Astrocyte of the cerebellum (primary cell): ENCODE measurements at places on chromosomes 7 and 10.

DNA sequence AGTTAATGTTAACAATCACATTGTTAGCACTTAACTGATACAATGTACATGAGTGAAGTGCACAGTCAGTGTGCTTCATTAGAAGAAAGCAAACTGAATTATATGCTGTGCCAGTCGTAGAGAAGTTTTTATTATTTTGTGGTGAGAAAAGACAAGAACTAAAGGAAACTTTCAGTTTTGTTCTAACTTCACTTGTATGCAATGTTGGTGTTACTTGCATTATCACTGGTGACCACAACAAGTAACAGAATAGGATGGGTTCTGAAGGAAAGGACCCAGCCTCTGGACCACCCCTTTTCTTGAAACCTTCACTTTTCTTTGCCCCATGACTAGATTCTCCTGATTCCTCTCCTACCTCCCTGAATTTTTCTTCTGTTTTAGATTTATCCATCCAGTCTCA lies 123.3 kb upstream of the GAD2 start:
- no peak for DNase-seq

DNA sequence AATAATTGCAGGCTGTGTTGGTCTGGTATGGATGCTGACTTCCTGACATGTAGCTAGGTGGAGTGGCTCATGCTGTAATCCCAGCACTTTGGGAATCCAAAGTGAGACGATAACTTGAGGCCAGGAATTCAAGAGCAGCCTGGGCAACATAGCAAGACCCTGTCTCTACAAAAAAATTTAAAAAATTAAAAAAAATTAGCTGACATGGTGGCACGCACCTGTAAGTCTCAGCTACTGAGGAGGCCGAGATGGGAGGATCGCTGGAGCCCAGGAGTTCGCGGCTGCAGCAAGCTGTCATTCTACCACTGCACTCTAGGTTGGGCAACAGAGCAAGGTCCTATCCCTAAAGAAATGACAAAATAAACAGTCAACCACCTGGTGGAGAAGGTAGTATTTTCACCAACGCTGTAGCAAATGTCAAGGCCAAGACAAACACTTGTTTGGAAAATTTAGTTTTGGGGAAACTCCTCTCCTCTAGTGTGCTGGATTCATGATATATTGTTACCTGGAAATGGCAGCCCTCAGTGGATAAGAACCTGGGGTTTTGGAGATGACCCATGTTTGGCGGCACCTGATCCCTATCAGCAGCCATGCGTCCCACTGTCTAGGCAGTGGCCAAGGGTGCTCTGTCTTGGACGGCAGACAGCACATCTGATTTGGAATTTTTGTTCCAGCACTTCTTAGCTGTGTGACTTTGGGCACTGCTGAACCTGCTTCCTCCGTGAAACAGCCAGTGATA lies 29.5 kb downstream of the CUX1 start:
- DNase-seq = no peak

GRCh38 chr10:11742779-11743298 lies 657 bp downstream of the ECHDC3 start:
- no peak for DNase-seq

- no peak for DNase-seq
Measured at GRCh38 chr7:10138087-10138854, 835.4 kb upstream of the PHF14 start.

GRCh38 chr10:102863660-102864059 lies 5.6 kb upstream of the AS3MT start:
- DNase-seq = no peak

GRCh38 chr7:91655656-91656055 lies 224.8 kb downstream of the MTERF1 start:
- DNase-seq = no peak

GRCh38 chr7:43764039-43764761 lies 5.7 kb downstream of the BLVRA start:
- no peak for DNase-seq

GRCh38 chr7:25611196-25611595 lies 382.9 kb upstream of the NPVF start:
- DNase-seq = no peak

- peak; percentile 51 for DNase-seq
Measured at GRCh38 chr7:28754027-28754426, 204.1 kb downstream of the TRIL start.

GRCh38 chr7:415646-416525 lies 103.8 kb downstream of the PDGFA start:
- DNase-seq = no peak

GRCh38 chr10:70571636-70572439 lies 30.7 kb downstream of the PRF1 start:
- DNase-seq = no peak

GRCh38 chr10:23419655-23420329 lies 19.1 kb upstream of the OTUD1 start:
- DNase-seq = no peak

- DNase-seq = no peak
Measured at GRCh38 chr10:66982792-66983474, 57.1 kb downstream of the LRRTM3 start.

DNA sequence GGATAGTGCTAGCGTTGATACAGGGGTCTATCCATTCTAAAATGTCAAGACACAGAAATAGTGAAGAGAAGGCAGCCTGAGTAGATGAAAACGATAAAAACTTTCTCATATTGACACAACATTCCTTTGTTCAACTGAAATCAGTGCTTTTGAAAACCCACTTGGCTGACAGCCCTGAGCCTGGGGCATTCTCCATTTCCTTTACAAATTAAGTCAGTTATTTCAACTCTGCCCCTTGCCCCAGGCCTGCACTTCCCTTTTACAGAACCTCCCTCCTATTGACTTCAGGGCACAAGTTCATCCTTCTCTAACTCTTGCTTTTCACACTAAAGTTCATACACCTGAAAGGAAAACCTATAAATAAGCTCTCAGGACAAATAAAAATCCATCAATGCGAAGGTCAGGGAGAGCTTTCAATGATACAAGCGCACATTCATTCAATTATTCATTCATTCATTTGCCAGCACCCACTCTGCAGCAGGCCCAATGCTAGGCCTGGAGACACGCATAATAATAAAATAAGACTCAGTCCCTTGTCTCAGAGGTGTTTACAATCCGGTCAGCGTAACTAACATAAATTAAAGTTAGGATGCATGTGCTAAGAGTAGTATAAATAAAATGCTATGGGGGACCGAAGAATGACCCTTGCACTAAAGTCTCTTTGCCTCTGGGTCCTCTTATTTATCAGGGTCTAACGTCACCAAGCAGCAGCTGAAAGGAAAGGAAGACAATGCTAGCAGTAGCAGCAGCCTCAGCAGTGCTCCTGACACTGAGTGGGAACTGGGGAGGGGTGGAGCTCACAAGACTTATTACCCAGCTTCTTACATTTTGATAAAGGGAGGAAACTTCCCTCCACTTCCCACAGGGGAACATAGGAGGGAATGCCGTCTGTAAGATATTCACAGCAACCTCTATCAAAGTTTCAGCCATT lies 134.8 kb downstream of the PDE1C start:
- DNase-seq = peak; percentile 16

DNA sequence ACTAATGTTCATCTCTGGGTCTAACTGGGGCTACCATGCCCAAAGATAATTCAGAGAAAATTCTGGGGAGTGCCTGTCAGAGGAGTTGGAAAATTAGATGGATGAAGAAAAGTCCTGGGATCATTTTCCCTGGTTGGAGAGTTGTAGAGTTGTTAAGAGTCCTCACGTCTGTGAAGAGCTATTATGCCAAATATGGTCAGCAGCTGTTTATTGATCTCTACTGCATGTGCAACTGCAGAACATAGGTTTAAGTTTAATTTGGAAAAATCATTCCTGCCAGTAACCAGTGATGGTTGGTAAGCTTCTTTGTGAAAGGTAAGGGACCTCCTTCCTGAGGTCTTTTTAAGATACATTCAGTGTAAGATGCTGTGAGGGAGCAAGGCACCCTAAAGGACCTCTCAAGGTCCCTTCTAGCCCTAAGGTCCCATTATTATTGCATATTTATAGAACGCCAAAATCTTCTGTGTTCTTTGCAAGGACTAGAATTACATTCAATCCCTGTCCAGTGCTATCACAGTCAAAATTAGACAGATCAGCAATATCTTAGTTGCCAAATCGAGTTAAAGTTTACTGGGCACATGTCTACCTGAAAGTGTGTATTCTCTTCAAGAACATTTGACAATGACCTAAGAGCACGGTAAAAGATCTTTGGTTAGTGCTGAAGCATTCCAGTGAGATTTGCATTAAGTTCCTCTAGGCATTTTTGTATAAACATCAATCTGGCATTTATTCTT lies 62.7 kb downstream of the VTI1A start:
- DNase-seq = no peak

- DNase-seq = no peak
Measured at GRCh38 chr7:157497744-157498651, 161.2 kb downstream of the DNAJB6 start.

DNA sequence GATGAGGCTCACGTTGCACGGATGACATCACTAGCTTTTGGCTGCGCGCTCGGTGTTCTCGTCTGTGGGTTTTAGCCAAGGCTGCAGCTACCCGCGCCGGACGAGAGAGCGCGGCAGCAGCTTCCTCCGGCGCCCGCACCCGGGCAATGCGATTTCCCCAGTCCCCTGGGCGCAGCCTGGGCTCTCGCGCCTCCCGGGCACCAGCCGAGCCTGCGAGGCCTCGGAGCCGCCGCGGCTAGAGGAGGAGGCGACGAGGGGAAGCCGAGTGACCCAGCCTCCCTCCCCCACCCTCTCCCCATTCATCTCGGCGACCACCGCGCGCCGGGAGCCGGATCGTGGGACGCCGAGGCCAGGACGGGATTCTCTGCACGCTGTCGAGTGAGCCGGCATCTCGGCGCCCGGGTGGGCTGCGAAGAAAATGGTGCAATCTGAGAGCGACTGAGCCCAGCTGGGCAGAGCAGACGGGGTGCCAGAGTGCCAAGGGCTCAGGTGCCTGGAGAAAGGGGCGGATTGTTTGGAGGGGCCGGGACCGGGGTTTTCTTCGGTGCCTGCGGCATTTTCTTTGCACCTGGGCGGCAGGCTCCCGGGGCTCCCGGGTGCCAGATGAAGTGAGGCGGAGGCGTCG lies 1.2 kb upstream of the TMEM178B start:
- DNase-seq = peak; percentile 51

DNA sequence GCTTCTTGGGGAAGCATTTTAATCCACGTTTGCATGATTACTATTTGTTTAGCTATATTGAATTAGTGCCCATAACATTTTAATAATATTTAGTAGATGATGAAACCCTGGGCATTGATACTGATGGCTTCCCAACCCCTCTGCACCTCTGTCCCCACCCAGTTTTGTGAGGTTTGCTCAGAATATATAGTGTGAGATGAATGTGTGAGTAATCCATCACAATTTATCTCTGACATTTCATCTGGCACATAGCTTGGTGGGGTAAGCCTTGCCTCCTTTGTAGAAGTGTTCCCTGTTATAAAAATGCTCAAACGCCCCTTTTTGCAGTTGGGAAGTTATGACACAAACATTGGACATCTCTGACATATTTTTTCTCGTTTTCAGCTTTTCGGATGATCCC lies 104.2 kb downstream of the WNT2 start:
- DNase-seq = no peak

- DNase-seq = peak; percentile 87
Measured at GRCh38 chr10:126171555-126171954, 216.7 kb downstream of the ADAM12 start.

GRCh38 chr7:140552240-140552679 lies 73.0 kb upstream of the MKRN1 start:
- DNase-seq = no peak
